Heart left ventricle (tissue), 16 donors: ENCODE measurements at places on chromosomes 11 and 22. TPM values are rescaled to one million over a fixed set of nuclear protein-coding genes. Genes with fewer than 3 reads are reported as not detected.

DNA sequence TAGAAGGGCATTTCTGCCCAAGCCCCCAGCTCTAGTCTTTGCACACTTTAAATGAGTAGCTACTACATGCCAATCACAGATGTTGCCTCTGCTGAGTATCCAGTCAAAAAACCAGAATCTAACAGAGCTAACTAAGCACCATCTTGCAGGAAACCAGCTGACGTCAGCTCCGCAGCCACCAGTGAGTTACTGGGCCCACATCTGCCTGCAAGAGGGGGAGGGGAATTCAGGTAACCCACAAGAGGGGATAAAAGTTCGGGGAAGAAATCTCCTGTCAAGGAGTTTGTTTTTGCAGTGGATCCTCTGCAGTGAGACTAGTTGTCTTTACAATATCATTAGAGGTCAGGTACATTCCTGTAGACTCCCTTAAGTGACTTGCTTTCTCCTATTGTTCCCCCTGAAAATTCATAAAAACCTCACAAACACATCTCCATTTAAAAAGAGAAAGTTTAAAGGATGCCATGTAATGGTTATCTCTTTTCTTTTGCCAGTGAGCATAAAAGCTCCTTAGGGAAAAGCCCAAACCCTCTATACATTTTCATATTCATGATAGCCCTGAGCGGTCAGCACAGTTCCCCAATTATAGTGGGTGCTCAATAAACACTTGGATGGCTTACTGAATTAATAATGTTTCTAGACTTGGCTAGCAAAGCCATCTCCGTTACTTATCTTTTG lies 9.3 kb downstream of the CD44 start:
- H3K4me1 ChIP-seq: no peaks in the 10 kb centered on the region
- no peak for DNase-seq

The PHOX2A gene
- not detected for total RNA-seq

The YPEL4 gene
- 0.70 TPM for total RNA-seq

- no peaks in the 10 kb centered on the region for H3K36me3 ChIP-seq
- peaks cover 4% of the 10 kb centered on the region for H3K27me3 ChIP-seq
- no peak overlapping the region for H3K4me3 ChIP-seq
- no peak overlapping the region for H3K27ac ChIP-seq
- DNase-seq: no peak
- peaks cover 19% of the 10 kb centered on the region for H3K4me1 ChIP-seq
These were observed 73.6 kb upstream of the TTLL12 start for GRCh38 chr22:43260331-43261231.

- H3K27me3 ChIP-seq: no peaks in the 10 kb centered on the region
- no peak for DNase-seq
- H3K36me3 ChIP-seq: no peaks in the 10 kb centered on the region
- no peaks in the 10 kb centered on the region for H3K4me1 ChIP-seq
- no peak overlapping the region for H3K4me3 ChIP-seq
These were observed 40.4 kb downstream of the SHISAL1 start for GRCh38 chr22:44272401-44272771.

DNA sequence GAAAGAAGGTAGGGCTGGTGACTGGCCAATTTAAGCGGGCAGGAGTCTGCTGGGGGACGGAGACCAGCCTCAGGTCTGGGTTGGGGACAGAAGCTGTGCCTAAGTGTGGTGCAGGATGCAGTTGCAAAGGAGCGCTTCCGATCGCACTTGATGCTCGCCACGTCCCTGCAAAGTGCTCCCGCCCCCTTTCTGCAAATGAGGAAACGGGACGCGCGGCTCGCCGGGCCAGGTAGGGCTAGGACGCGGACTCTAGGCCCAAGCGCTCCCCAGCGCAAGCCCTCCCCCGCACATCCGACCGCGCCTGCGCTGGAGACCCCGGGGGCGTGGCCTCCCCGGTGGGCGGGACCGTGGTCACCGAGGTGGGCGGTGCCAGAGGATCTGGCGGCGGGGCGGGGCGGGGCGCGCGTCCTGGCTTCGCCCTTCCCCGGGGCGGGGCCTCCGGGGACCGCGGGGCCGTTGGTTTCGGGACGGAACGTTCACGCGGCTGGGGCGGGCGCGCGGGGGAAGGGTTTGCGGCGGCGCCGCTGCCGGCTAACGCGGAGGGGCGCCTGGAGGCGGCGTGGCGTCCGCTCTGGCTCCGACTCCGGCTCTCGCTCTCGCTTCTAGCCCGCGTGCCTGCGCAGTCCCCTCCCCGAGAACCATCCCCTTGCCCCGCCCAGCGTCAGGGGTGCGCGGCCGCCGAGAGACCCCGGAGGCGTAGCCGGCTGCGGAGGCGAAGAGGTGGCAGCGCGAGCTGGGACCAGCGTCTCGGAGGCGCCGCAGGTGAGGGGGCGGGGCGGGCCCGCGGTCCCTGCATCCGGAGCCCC lies at the start of gene FAM118A:
TSS of gene FAM118A (plus strand) at position 513 of the 806 bp plus-strand sequence. CDS start 12,446 bp downstream, outside the sequence.
- H3K4me3 ChIP-seq: peak within 1 kb of the TSS; percentile 99
- H3K36me3 ChIP-seq: no peaks in the 10 kb centered on the region
- no peaks in the 10 kb centered on the region for H3K27me3 ChIP-seq
- peaks cover 25% of the 10 kb centered on the region for H3K4me1 ChIP-seq
